ENCODE measurements at places on chromosomes 4 and X.

DNA sequence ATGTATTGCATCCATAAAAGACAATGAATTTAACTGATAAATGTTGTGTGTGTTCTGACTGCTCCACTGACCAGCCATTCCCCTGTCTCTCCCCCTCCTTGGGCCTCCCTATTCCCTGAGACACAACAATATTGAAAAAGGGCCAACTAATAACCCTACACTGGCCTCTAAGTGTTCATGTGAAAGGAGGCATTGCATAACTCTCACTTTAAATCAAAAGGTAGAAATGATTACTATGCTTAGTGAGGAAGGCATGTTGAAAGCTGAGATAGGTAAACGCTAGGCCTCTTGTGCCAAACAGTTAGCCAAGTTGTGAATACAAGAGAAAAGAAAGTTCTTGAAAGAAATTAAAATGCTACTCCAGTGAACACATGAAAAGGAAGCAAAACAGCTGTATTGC is 152.7 kb downstream of the POU4F2 start:
- DNase-seq = no peak

GRCh38 chrX:131747173-131747572 is 203.3 kb downstream of the OR13H1 start:
- no peak for DNase-seq

- no peak for DNase-seq
Measured at GRCh38 chr4:24001486-24002329, 111.9 kb upstream of the PPARGC1A start.

DNA sequence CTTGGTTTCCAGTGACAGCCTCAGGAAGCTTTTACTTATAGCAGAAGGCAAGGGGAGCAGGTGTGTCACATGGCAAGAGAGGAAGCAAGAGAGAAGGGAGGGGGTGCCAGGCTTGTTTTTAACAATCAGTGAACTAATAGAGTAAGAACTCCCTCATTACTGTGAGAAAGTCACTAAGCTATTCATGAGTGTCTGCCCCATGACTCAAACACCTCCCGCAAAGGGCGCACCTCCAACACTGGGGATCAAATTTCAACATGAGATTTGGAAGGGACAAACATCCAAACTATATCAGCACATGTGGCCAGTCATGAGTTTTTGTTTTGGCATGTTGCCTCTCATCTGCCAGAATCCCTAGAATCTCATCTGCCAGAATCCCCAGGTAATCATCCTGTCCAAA is 183.5 kb upstream of the C1QTNF7 start:
- DNase-seq = no peak

- no peak for DNase-seq
Measured at GRCh38 chr4:27058819-27059406, 198.3 kb downstream of the STIM2 start.

GRCh38 chrX:134172588-134173259 is 64.3 kb upstream of the CCDC160 start:
- DNase-seq = peak; percentile 24

- DNase-seq = no peak
Measured at GRCh38 chr4:84455697-84456096, 43.4 kb downstream of the NKX6-1 start.

GRCh38 chrX:37921758-37922157 is 74.4 kb upstream of the DYNLT3 start:
- DNase-seq = no peak

All from T-cell (primary cell).